ENCODE measurements at places on chromosomes 5 and 9.
A peak's percentile ranks its signal among the peaks of the same experiment; 100 is the strongest.

DNA sequence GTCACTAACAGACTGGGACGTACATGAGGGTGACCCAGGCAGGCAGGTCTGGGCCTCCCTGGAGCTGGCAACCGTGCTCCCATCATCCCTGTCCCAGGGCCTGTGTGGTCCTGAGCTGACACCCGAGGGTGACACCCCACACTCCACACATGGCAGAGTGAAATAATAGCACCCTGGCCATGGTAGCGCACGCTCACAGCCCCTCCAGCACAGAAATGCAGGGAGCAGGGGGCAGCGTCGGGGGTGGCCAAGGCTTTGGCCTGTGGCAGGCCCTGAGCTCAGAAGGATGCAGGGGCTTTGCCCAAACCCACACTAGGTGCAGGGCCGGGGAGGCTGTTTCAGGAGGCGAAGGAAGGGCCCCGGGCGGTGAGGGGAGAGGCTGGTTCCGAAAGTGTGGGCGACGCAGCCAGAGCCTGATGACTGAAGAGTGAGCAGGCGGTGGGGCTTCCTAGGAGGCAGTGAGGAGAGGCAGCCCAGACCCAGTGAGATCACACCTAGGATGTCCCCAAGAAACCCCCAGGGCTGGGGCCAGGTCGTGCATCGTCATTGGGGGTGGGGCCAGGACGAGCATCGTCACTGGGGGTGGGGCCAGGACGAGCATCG is 12.9 kb downstream of the OR2V2 start:
- DNase-seq, result no peak

DNA sequence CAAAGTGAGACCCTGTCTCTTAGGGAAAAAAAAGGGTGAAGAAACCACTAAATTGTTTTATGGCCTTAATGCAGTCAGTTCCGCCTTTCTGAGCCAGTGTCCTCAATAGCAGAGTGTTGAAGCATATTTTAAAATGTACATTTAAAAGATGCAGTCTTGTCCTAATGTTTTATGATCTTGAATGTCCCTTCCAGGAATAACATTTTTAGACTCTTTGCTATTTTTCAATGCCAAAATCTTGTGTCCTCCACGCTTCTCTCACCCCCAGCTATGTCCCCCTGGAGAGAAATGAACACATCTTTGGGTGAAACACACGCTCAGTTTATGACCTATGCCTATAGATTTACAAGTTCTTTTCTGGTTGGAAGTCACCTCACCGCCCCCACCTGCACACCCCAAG is 69.8 kb downstream of the CSNK1A1 start:
- DNase-seq, result no peak

GRCh38 chr5:142808878-142809598 is 38.9 kb downstream of the ARHGAP26 start:
- DNase-seq, result peak; percentile 70

DNA sequence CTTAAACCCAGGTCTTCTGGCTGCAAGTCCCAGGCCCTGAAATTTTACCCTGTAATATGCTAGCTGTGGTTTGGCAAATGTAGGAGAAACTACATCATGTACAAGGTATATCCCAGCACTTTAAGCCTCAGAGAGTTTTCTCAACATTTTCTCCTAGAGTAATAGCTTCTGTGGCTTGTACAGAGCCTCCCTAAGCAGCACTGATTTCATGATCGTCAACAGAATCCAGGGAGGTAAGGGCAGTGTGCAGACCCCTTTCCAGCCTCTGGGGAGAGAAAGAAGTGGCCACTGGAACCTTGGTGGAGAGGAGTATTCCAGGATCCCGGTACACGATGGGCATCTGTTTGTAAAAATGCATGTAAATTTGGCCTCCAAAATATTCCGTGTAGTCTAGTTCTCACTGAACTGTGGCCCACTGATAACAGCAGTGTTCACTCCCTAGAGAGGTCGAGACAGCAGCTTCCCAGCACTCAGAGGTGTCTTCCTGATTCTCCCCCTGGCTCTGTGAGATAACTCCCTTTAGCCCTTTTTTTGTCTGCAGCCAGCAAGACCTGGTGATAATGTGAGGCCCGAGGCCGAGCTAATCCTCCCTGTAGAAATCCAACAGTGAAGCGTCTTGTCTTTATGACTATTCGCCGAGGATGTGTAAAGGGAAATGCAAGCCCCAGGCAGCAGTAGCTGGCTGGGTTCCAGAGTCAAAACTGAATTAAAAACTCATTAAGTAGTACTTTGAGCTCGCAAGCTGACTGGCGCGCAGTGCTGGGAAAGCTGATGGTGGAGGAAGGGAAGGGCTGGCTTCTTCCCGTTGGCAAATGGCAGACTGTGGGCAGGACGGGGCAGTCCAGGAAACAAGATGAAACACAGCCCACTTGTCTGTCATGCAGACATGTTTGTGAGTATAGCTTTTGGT is 59.0 kb downstream of the MAP1B start:
- DNase-seq, result no peak

GRCh38 chr9:135908754-135909204 is 1.4 kb upstream of the CAMSAP1 start:
- DNase-seq, result peak; percentile 72

- DNase-seq, result no peak
These were observed 254.5 kb downstream of the TLR4 start for GRCh38 chr9:117958726-117959125.

GRCh38 chr9:88287972-88288371 is 100.3 kb upstream of the SPIN1 start:
- no peak for DNase-seq

- DNase-seq, result no peak
These were observed 1.4 kb upstream of the CHSY3 start for GRCh38 chr5:129902816-129903215.

DNA sequence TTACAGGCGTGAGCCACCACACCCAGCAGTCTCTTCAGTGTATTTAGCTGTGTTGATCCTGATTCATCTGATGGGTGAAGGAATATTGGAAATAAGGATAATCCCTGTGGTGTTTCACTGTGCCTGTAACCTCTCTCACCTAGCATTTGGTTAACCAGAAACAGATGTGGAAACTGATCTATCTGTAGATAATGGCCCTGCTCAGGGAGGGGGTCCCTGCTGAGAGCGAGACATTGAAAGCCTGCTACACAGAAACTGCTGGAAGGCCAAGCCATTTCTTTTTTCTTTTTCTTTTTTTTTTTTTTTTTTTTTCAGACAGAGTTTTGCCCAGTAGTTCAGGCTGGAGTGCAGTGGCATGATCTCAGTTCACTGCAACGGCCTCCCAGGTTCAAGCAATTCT is 28.4 kb downstream of the QRFP start:
- no peak for DNase-seq

- no peak for DNase-seq
These were observed 113.2 kb downstream of the SEC61B start for GRCh38 chr9:99335280-99335679.

GRCh38 chr9:17816431-17817027 is 237.7 kb downstream of the SH3GL2 start:
- DNase-seq, result no peak

GRCh38 chr9:110809038-110809595 is 140.5 kb downstream of the MUSK start:
- no peak for DNase-seq

DNA sequence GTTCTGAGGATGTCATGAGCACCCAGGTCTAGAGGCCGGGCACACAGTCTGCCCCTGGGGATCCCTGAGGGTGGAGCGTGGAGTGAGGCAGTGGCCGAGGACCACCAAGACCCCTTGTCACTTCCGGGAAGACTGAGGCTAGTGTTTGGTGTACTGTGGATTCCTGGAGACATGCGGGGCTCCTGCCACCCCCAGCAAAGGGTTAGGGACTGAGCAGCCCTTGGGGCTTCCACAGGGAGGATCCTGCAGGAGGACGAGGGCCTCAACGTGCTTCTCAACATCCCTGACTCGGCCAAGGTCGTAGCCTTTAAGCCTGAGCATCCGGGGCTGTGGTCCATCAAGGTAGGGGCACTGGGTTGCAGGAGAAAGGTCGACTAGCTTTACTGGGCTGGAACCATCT is 29.9 kb downstream of the HMCN2 start:
- DNase-seq, result no peak

DNA sequence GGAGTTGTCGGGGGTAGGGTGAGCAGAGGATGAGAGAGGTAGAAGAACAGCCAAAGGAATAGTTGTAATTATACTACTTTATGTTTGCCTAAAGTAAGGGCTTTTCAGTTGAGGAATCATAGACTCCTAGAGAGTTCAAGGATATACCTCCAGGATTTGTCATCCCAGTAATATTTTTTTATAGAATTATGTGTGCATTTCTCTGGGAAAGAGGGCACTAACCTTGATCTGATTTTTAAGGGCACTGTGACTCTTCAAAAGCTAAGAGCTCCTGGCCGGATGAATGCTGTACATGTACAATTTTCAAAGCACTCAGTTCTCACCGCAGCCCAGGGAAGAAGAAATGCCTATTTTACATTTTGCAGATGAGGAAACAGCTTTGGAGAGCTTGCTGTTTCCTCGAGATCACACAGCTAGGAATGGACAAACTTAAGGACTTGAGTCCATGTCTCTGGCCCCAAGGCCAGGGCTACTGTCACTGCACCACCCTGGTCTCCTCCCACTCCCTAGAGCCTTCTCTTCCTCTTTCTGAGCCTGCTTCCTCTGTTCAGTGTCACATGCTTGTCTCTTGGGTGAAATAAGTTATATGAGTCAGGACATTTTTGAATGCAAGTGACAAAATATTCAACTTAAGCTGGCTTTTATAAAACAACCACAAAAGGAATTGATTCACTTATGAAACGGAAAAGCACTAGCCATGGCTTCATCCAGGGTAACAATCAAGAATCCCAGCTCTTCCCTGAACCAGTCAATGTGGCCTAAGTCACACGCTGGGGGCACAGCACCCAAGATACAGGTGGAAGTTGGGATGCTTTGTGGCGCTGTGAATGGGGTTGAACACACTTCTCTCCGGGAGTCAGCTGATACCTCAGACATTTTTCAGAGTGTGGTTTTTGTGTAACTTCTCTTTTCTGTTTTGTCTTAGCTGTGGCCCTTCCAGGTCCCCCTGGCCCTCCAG is 45.7 kb upstream of the TGFBR1 start:
- peak; percentile 99 for DNase-seq

DNA sequence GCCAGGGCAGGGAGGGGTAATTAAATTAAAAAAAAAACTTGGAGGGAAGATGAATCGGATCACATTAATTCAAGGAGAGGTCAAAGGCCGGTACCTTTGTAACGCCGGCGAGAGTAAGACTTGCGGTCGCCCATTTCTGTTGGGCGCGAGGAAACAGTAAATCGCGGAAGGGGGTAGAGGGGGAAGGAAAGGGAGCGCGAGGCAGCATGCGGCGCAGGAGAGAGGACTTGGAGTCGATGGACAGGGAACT is 324 bp upstream of the RGMB start:
- no peak for DNase-seq

GRCh38 chr5:60830581-60831127 is 13.4 kb downstream of the ELOVL7 start:
- no peak for DNase-seq

GRCh38 chr9:110133608-110134210 is 74.2 kb downstream of the C9orf152 start:
- DNase-seq, result no peak

Measured in suppressor macrophage (primary cell).